Airway epithelial cell (primary cell): ENCODE measurements at places on chromosomes 6 and 20. TPM values are rescaled to one million over a fixed set of nuclear protein-coding genes. Genes with fewer than 3 reads are reported as not detected.

C6orf58 gene
- total RNA-seq, result not detected in 2 replicates

THBS2 gene
- 3.3 and 3.9 TPM in 2 replicates for total RNA-seq

C6orf163 gene
- 0.56 and 1.1 TPM in 2 replicates for total RNA-seq

EPPIN gene
- total RNA-seq, result not detected in 2 replicates

THBD gene
- total RNA-seq, result 40.7 and 44.2 TPM in 2 replicates

IYD gene
- 0.56 TPM in 1 of 2 replicates, not detected in the other for total RNA-seq

CGA gene
- total RNA-seq, result not detected in 2 replicates

LY6G6C gene
- 1.5 and 3.7 TPM in 2 replicates for total RNA-seq

MACROD2 gene
- 0.92 TPM in 1 of 2 replicates, not detected in the other for total RNA-seq

MUC22 gene
- not detected in 2 replicates for total RNA-seq

ZC3H12D gene
- total RNA-seq, result not detected in 2 replicates

TREML2 gene
- not detected in 2 replicates for total RNA-seq

VSX1 gene
- total RNA-seq, result not detected in 2 replicates

ECT2L gene
- not detected in 2 replicates for total RNA-seq

EDN3 gene
- total RNA-seq, result not detected in 2 replicates

LBP gene
- total RNA-seq, result not detected in 2 replicates

COX4I2 gene
- total RNA-seq, result not detected in 2 replicates

IL17F gene
- not detected in 2 replicates for total RNA-seq

RAET1L gene
- total RNA-seq, result 23.0 and 27.2 TPM in 2 replicates

MCM9 gene
- 5.7 and 7.2 TPM in 2 replicates for total RNA-seq

DNMT3B gene
- total RNA-seq, result 0.88 and 2.5 TPM in 2 replicates

CYP39A1 gene
- total RNA-seq, result 1.8 and 2.4 TPM in 2 replicates

IL17A gene
- total RNA-seq, result not detected in 2 replicates

HTR1E gene
- total RNA-seq, result not detected in 2 replicates

IMPG1 gene
- not detected in 2 replicates for total RNA-seq

FAM83B gene
- total RNA-seq, result 35.7 and 48.0 TPM in 2 replicates

C20orf144 gene
- total RNA-seq, result not detected in 2 replicates

TMEM200A gene
- 0.14 and 0.98 TPM in 2 replicates for total RNA-seq

HCK gene
- total RNA-seq, result not detected in 2 replicates

DEFB124 gene
- not detected in 2 replicates for total RNA-seq

MSH5 gene
- total RNA-seq, result 10.5 and 12.6 TPM in 2 replicates

TRDN gene
- total RNA-seq, result not detected in 2 replicates

CUL7 gene
- 14.5 and 15.2 TPM in 2 replicates for total RNA-seq

MLN gene
- not detected in 2 replicates for total RNA-seq

TGIF2 gene
- total RNA-seq, result 11.0 and 14.7 TPM in 2 replicates

VGLL2 gene
- total RNA-seq, result not detected in 2 replicates

CHRNA4 gene
- not detected in 2 replicates for total RNA-seq

CLIC1 gene
- 445 and 657 TPM in 2 replicates for total RNA-seq

CDH4 gene
- 2.0 and 2.9 TPM in 2 replicates for total RNA-seq

EYS gene
- total RNA-seq, result 0.28 and 0.37 TPM in 2 replicates

RNF217 gene
- total RNA-seq, result 9.9 and 11.9 TPM in 2 replicates

GSTA1 gene
- total RNA-seq, result 0.28 and 0.63 TPM in 2 replicates

FAM209B gene
- 0.49 TPM in 1 of 2 replicates, not detected in the other for total RNA-seq

NMBR gene
- 0.14 TPM in 1 of 2 replicates, not detected in the other for total RNA-seq

RBM12 gene
- 28.3 and 37.2 TPM in 2 replicates for total RNA-seq

TNFRSF6B gene
- total RNA-seq, result 31.8 and 39.1 TPM in 2 replicates

C4A gene
- total RNA-seq, result 0.05 and 1.1 TPM in 2 replicates

TRAPPC3L gene
- total RNA-seq, result not detected in 2 replicates

FKBP1A gene
- total RNA-seq, result 138 and 159 TPM in 2 replicates

AURKA gene
- total RNA-seq, result 33.4 and 39.7 TPM in 2 replicates

TBX18 gene
- total RNA-seq, result 0.42 TPM in 1 of 2 replicates, not detected in the other

FYN gene
- 27.1 and 31.5 TPM in 2 replicates for total RNA-seq

KIF16B gene
- total RNA-seq, result 9.9 and 10.1 TPM in 2 replicates

SOD2 gene
- 25.5 and 45.1 TPM in 2 replicates for total RNA-seq
